K562 (cell line): ENCODE measurements at places on chromosomes 5 and 9. TPM values are rescaled to one million over a fixed set of nuclear protein-coding genes. Genes with fewer than 3 reads are reported as not detected.

INSYN2B gene
- not detected in 2 replicates for total RNA-seq

- DNase-seq = no peak
Observed at GRCh38 chr5:56818450-56819037, 3.2 kb downstream of the MAP3K1 start.

GRCh38 chr5:131538177-131538593 is 96.8 kb downstream of the RAPGEF6 start:
- no peak for DNase-seq

DNA sequence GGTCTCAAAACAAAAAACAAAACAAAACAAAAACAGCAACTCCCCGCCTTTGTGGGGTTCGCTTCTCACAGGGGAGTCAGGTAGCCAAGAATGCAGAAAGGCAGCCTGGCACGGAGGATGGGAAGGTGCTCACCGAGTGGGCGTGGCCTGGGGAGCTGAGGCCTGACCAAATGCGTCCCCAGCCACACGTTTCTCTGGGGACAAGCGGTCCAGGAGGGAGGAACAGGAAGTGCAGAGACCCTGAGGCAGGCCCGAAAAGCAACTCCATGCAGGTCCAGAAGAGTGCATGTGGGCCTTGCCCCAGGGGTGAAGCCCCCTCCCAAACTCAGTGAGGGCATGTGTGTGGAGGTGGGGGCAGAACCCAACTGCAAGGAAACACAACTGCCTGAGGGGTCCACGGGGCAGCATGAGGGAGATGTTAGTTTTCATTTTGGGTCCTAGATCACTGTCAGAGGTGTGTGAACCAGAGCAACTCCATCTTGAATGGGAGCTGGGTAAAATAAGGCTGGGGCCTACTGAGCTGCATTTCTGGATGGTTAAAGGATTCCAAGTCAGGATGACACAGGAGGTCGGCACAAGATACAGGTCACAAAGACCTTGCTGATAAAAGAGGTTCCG is 2.6 kb upstream of the UAP1L1 start:
- DNase-seq = peak; percentile 30

- DNase-seq = no peak
Observed at GRCh38 chr5:73370640-73371583, 77.7 kb downstream of the FOXD1 start.

DNA sequence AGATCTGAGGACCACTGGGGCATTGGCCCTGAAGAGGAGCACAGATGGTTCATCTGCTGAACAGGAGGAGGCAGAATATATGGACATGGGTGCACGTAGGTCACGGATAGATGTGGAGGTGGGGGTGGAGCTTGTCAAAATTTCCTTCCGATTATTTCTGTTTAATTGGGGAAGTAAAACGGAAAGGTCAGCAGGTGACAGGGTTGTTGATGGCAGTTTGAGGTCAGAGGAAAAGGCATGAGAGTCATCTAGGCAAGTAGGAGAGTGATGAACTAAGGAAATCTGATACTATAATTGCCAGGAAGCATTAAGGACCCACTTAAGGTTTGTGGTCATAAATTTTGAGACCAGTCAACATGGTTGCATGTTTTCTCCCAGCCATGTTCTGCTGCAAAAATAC is 8.4 kb upstream of the FAM81B start:
- DNase-seq = no peak

GARIN3 gene
- not detected in 2 replicates for total RNA-seq

BTNL3 gene
- total RNA-seq = not detected in 2 replicates

ITGA2 gene
- total RNA-seq = 0.09 and 0.11 TPM in 2 replicates

- no peak for DNase-seq
Observed at GRCh38 chr9:129276486-129277230, 98.6 kb upstream of the IER5L start.

CCNJL gene
- 0.04 and 0.13 TPM in 2 replicates for total RNA-seq

PITX1 gene
- 88.2 and 90.4 TPM in 2 replicates for total RNA-seq

CDC20B gene
- not detected in 2 replicates for total RNA-seq

FGF1 gene
- total RNA-seq = not detected in 2 replicates

DNA sequence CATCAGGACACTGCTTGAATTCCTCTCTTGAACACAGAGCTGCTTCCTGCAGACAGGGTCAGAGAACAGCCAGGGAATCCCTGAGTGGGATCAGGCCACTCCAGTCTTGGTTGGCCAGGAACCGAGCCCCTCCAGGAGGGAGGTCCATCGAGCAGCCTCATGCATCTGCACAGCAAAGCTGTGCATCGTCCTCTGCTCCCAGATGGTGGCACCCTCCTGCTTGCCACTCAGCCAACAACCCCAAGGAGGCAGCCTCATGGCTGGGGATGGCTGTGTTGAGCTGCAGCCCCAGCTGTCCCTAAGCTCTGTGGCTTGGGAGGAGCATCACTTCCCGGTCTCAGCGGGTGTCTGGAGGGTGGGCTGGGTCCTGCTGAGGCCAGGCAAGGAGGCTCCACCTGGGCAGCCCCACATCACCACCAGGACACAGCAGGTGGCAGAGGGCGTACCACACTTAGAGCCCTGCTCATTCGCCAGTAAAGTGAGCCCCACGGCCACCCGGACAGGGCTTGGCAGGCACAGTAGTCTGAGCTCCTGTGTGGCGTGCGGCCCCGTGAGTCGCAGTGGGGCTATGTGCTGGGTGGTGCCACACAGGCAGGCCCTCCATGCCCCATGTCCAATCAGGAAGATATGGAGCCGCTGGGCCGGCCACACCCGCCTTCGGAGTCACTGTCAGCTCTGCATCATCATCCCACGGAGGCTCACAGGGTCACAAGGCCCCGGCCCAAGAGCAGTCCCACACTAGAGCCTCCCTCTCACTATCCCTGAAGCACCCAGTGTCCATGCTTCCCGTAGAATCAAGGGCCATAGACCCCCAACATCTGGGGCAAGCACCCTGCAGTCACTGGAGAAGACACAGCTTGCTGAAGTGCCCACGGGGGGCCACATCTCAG is 11.9 kb downstream of the LPCAT1 start:
- no peak for DNase-seq

DNA sequence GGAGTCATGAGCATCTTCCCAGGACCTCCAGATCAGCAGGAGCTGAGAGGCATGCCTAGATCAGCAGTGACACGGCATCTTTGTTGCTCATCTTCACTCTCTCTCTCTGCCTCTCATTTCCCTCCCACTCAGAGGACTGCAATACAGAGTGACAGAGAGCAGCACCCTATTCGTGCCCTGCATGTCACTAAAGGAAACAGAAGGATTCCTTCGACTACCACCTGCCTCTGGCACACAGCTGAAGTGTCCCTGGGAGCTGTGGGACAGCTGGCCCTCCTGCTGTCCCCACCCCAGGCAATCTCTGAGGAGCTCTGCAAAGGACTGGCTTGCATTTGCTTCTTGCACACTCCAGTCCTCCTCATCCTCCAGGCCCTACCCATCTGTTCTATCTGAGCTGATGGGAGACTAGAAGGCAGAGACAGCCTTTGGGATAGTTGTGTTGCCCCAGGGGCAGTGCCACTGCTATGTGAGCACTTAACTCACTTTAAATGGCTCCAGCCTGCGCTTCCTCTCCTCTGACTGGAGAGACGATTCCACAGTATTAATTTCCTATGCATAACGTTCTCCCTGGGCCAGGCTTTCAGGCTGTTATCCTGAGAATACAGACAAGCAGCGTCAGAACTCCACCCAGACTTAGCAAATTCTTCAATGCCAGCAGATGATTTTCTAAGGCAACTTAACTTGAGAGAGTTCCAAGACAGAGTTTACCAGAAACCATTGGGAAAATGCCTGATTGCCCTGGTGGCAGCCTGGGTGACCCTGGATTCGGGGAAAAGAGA is 167.6 kb upstream of the MAP1B start:
- DNase-seq = no peak

TMEM171 gene
- not detected in 2 replicates for total RNA-seq

RMRP gene
- 25,789 and 26,070 TPM in 2 replicates for total RNA-seq

MRPL36 gene
- 99.7 and 108 TPM in 2 replicates for total RNA-seq

- no peak for DNase-seq
Observed at GRCh38 chr5:42990892-42991291, 49.2 kb downstream of the ANXA2R start.

DNA sequence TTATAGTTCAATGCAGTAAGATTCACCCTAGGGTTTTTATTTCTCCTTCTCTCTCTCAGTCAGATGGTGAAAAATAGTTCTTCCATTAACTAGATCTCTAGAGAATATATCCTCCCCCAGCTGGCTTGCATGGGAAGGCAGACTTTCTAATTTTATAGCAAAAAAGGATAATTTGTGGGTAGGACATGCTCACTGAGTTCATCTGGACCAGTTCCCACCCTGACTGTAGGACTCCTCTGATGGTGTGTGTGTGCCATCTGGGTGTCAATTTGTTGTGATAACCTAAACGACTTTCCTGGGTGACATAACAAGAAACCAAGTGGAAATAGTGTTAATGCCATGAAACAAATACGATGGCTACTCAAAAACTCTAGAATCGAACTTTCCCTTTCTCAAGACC is 44.9 kb downstream of the APBA1 start:
- no peak for DNase-seq

GRCh38 chr9:106639873-106640568 is 222.9 kb upstream of the ZNF462 start:
- no peak for DNase-seq

GRCh38 chr5:88659529-88660263 is 223.3 kb downstream of the MEF2C start:
- no peak for DNase-seq

CCL27 gene
- 0.20 TPM in 1 of 2 replicates, not detected in the other for total RNA-seq

OR1J2 gene
- total RNA-seq = not detected in 2 replicates

SLC1A3 gene
- total RNA-seq = 0.09 and 0.13 TPM in 2 replicates

GRCh38 chr9:126982215-126983002 is 67.8 kb downstream of the RALGPS1 start:
- no peak for DNase-seq
